ENCODE measurements at places on chromosomes 3 and 15.

DNA sequence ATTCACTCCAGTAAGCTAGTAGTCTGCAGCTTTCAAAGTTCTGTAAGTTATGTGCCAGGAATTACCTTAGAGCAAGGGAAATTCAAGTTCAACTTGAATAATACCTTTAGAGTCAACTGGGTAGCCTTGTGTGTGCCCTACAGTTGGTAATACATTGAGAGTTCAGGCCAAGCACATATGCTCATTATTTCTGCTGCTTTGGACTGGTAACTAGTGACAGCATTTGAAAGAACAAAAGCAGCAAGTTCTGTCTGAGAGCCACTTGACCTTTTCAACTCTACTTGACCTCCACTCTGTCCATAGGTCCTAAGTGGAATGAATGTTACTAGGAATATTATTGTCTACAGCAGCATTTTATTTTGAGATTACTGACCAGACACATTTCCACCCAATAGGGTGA lies 723.5 kb downstream of the NLGN1 start:
- DNase-seq, result no peak

DNA sequence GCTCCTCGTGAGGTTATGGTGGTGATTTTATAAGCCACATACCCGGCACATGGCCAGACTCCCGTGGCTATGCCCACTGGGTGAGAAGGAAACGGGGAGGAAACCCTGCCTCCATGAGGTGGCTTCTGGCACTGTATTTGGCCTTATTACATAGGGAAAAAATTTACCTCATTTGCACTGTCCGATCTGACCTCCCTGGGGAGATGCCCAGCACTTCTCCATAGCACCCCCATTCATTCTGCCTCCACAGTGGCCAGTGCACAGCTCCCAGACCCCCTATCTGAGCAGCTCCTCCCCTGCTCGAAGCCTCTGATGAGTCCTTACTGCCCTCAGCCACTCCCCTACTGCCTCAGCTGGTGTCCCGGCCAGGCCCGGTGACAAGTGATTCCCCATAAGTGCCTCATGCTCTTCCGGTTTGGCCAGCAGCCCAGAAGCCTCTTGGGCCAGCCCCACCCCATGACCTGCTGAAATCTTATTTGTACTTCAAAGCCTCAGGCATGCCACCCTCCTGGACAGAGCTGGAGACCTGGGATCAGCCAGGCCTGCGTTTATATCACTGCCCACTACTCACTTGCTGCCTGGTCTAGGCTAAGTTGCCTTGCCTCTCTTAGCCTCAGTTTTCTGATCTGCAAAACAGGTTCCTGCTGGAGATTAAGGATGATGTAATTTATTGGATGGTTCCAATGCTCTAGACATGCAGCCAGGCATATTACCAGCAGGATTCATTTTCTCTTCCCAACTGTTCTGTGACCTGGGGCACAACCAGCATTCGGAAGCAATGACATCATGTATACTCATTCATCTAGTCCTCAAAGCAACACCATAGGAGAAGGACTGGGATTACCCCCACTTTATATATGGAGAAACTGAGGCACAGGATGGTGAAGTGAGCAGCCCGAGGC lies 30.6 kb upstream of the SLC6A6 start:
- DNase-seq, result no peak

DNA sequence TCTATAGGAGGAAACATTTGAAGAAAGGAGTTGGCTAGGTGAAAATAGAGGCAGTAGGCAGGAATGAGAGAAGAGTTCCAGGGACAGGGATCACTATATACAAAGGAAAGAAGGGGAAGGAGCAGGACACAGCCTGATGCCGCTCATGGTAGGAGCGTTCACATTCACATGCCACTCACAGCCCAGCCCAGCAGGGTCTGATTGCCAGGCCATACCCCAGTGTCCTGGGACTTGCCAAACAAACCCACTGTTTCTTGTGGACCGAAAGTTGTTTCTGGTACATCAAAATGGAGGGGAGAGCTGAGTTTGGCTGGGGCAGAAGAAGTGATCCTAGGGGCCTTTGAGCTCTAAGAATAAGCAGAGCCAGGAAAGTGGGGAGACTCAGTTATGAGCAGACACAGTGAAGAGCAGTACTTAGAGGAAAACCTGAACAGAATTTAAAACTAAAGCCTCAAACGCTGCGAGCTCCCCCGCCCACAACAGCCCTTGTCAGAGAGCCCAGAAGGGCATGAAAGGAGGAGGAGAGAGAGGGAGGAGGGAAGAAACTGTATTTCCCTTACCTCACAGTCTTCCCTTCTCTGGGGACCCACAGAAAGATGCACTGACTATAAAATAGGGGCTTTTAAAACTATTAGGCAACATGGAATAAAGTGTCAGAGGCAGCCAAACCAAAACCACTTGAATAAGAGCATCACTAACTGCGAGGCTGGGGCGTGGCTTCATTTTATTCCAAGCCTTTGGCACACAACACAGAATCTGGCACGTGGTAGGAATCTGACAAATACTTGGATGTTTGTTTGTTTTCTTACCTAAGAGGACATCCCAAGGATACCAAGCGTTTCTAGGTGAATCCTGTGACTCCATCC lies 129.0 kb downstream of the RPL22L1 start:
- DNase-seq, result no peak

- DNase-seq, result no peak
These were observed 46.4 kb downstream of the KLF15 start for GRCh38 chr3:126310816-126311215.

- DNase-seq, result no peak
These were observed 3.9 kb upstream of the FSIP1 start for GRCh38 chr15:39786447-39787056.

GRCh38 chr3:65177960-65178376 lies 490.2 kb upstream of the ADAMTS9 start:
- no peak for DNase-seq

DNA sequence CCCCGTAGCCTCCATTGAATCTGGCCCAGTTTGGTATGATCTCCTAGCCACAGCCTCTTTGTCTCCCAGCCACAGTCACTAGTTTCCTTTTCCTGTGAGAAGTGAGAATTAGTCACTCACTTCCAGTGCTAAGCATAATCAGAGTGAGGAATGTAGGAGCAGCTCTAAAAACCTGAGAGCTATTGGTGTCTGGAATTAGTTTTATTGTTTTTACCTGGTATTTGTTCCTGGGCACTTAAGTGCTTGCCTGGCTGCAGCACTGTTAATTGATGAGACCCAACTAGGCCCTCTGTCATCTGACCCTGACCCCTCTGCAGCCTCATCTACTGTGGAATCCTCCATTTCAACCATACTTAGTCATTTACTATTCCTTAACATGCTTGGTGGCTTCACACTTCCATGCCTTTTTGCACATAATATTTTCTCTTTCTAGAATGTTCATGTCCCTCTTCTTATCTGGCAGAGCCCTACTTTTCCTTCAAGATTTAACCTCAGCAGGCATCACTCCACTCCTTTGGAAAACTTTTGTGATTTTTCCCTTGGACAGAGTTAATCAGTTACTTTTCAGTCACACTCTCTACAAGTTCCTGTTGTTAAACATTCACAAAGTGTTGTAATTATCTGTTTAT lies 48.8 kb downstream of the PDE8A start:
- no peak for DNase-seq

DNA sequence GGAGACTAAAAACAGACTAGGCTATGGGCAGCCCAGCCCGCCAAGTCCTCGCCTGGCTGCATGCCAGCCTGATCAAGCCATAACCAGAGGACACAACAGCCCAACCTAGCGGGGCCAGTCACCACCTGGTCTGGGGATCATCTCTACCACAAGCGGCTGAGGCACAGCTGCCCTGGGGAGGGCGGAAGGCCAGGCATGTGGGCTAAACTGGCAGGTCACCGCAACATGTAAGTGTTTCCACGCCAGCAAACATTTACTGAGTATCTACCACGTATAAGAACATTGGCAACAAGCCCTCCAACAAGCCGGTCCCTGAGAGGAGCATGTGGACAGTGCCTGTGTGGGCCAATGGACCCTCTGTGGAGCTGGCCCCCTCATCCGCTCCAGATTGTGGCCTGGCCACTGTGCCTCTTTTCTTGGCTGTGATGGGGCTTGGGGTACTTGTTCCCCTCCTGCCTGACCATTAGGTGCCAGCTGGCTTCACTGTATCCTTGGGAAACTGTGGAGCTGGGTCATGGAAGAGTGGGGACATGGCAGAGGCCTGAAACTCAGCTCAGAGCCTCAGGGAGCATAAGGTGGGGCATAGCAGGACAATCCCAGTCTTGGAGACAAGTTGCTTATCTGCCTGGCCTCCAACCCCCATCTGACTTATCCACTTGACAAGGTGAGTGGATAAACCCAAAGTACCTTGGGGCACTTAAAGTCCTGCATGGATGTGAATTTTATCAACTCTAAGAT lies 9.0 kb downstream of the UBXN7 start:
- no peak for DNase-seq

DNA sequence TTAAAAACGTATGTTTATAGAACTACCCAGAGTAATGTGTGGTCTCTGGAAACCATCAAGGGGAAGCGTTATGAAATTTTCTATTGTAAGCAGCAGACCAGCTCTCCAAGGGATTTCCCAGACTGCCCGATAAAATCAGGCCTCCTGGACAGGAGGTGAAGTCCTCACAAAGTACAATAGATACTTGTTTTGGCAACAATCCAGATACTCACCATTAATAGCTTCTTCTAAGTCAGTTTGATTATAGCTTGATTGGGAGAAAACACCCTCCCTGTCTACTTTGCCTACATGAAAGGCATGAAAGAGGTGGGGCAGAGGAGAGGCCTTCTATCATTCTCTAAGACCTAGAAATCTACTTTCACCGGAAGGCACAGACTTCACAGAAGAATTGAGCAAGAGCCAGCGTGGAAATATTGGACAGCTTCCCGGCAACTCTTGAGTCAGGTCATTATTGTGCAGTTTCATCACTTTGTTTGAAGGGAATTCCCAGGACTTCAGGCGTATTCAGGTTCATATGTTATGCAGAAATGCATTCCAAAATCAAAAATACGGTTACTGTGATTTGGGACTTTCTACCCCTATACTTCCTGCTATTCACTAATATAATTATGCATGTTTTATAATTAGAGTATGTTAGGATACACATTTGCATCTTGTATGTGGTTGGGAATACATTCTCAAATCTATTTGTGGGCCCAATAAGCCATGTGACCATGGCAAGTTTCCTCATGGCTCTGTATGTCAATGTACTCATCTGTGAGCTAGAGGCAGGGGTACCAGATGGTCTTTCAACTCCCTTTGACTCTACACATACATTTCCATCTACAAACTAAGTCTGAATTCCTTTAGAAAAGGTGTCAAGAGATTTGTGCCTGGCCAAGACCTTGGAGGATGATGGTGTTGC lies 103.5 kb downstream of the CD47 start:
- DNase-seq, result no peak

DNA sequence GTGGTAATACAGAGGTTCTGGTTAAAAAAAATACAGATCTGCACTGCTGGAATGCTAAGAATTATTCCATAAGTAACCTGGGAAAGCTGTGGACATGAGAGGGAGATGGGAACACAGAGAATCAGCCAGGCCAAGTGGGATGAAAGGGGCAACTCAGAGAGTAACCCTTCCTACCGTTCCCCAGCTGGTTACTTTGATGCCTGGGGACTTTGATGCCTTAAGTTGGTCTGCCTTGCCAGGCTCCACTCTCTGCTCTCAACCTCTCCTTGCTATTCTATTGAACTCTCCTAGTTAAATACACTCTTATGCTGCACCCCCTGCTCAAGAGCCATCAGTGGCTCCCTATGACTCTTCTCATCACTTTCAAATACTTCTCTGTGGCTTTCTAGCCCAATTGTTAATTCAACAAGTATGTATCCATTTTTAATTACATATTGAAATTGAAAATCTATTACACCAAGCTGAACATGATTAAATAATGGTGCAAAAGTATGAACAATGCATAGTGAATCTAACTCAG lies 315.5 kb downstream of the TLE3 start:
- no peak for DNase-seq

- DNase-seq, result no peak
These were observed 14.8 kb upstream of the TOPBP1 start for GRCh38 chr3:133676336-133677118.

GRCh38 chr3:153130312-153130977 lies 31.6 kb upstream of the RAP2B start:
- no peak for DNase-seq

- no peak for DNase-seq
These were observed 1.6 kb downstream of the EIF4A2 start for GRCh38 chr3:186784820-186785494.

GRCh38 chr3:643376-643775 lies 446.8 kb downstream of the CHL1 start:
- no peak for DNase-seq

- no peak for DNase-seq
These were observed 462.9 kb downstream of the WDR72 start for GRCh38 chr15:53296603-53297002.

- no peak for DNase-seq
These were observed 106.7 kb downstream of the ZNF621 start for GRCh38 chr3:40631341-40631995.

DNA sequence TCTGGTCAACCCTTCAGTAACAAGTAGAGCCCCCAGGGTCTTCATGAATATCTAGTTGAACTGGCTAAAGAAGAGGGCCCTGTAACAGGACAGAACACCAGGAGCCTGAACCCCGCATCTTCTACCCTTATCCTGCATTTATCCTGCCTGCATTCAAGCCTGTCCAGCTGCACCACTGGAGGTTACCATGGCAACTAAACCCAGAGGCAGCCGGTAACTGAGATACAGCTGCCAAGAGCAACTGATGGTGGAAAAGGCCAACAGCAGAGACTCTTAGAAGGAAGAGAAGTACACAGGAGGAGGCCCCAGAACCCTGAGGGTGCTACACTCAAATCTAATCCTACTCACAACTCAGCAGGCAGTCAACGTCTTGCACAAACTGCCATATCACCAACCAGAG lies 3.7 kb upstream of the PRKAR2A start:
- DNase-seq, result no peak

GRCh38 chr15:90580099-90580498 lies 50.4 kb downstream of the CRTC3 start:
- DNase-seq, result no peak

GRCh38 chr3:137998121-137999042 lies 11.6 kb upstream of the CLDN18 start:
- no peak for DNase-seq
